ENCODE measurements at places on chromosomes 2 and 18.
A peak's percentile ranks its signal among the peaks of the same experiment; 100 is the strongest.

GRCh38 chr2:239756790-239757760 is 268.1 kb downstream of the NDUFA10 start:
- no peak for DNase-seq

DNA sequence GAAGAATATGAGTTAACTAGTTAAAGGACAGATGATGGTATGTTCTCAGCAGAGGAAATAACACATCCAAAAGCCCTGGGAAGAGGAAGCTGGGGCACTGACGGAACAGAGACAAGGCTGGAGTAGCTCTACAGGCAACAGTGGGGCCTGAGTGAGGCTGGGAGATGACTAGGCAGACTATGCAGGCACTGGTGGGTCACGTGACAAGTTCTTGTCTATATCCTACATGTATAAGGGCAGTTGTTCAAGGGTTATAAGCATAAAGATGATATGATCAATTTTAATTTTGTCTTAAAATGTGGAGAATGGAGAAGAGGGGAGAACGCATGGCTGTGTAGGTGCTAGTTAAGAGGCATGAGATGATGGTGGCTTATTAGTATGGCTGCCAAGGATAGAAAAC is 68.6 kb downstream of the KCNS3 start:
- no peak for DNase-seq

- DNase-seq, result no peak
These were observed 161.9 kb upstream of the SKOR2 start for GRCh38 chr18:47413327-47413726.

DNA sequence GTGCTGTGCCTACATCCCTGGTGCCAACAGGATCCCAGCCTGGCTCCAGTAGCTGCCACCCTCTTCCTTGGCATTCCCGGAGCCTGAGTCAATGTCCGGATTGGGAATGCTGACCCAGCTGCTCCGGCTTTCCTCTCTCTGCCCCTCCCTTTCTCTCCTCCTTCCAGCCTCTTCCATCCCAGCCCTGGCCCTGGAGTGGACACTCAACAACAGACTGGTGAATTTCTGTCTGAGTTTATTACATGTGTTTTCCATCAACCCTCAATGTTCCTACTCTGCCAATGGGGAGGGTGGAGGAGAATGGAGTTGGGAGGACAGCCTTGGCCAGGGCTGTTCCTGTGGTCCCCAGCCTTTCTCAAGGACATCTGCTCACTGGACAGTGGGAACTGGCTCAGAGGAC is 917 bp upstream of the PRKAG3 start:
- DNase-seq, result no peak

GRCh38 chr2:241983571-241984270 is 114.2 kb downstream of the RTP5 start:
- DNase-seq, result no peak

DNA sequence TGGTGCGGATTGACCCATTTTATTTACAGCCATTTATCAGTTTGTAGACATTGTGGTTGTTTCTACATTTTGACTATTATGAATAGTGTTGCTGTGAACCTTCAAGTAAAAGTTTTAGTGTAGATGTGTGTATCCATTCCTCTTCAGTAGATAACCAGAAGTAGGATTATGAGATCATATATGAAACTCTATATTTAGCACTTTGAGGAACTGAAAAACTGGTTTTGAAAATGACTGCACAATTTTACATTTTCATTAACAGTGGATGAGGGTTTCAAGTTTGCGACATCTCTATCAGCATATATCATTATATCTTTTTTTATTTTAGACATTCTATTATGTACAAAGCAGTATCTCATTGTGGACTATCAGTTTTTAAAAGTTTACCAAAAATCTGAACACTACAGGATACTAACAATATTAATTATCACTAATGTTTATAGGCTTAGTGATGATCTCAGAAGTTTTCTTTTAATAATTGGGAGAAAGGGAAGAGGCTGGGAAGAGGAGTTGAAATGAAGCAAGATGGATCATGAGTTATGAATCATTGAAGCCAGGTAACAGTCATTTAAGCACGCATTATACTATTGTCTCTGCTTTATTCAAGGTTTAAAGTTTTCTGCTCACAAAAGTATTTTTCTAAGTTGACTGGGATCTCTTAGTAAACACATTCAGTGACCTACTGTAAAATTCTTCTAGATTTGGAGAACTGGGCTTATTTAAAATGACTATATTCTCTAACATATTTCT is 329.0 kb upstream of the LRATD1 start:
- no peak for DNase-seq

DNA sequence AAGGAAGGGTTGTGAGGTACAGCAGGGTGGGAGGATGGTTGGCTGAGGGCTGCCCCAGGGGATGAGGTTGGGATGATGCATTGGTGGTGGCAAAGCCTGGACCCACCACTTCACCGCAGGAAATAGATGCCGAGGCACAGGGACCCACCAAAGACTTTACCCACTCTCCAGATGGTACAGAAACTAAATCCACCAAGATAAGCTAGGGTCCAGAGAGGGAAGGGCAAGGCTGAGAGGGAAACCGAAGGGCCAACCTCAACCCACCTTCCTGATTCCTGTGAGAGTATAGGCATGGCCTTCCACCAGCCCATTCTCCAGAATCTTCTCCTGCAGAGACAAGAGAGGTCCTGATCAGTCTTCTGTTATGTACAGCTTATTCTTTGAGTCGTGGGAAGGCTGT is 18.1 kb downstream of the CAPN14 start:
- no peak for DNase-seq

DNA sequence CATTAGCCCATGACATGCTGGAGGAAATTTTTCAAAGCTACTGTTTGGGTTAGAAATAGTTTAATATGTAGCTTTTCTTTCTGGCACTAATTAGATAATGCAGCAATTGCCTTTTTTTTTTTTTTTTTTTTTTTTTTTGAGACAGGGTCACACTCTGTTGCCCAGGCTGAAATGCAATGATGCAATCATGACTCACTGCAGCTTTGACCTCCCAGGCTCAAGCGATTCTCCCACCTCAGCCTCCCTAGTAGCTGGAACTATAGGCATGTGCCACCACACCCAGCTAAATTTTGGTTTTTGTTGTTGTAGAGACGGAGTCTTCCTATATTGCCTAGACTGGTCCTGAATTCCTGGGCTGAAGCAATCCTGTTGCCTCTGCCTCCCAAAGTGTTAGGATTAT is 136.2 kb downstream of the SP100 start:
- DNase-seq, result no peak

- DNase-seq, result no peak
These were observed 158.2 kb downstream of the STK39 start for GRCh38 chr2:168089200-168089599.

DNA sequence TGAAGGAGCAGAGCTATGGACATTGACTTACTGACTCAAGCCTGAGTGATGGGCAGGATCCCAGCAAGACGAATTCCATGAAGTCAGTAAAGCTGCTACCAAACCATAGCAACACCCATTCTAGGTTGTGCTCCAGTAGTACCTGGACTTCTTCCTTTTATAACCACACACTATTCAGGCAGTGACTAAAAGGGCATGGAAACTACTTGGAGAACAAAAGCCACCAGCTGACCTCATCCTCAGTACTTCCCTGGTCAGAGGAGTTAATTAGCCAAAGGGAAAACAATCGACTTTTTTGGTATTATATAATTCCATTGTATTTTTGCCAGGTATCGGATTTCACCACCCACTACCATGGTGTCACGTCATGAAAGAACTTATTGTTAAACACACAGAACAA is 237.1 kb downstream of the TTC32 start:
- DNase-seq, result no peak

DNA sequence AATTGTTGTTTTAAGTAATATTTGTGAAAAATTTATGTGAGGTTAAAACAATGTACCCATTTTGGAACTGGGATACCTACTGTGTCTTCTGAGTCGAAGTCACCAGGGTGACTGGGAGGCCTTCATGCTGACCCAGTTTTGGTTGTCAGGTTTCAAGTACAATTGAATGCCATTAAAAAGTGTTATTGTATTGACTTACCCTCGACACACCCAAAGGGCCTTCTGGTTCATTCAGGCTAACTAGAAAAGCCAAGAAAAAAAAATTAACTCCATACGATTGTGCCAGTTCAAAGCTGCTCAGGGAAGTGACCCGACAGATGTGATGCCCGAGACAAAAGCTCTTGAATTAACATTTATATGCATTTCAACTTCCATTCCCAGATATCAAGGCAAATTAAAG is 190.0 kb downstream of the ST6GAL2 start:
- DNase-seq, result no peak

- DNase-seq, result no peak
These were observed 88.1 kb upstream of the KLF7 start for GRCh38 chr2:207253666-207254345.

GRCh38 chr2:10765461-10765860 is 44.0 kb downstream of the ATP6V1C2 start:
- no peak for DNase-seq

DNA sequence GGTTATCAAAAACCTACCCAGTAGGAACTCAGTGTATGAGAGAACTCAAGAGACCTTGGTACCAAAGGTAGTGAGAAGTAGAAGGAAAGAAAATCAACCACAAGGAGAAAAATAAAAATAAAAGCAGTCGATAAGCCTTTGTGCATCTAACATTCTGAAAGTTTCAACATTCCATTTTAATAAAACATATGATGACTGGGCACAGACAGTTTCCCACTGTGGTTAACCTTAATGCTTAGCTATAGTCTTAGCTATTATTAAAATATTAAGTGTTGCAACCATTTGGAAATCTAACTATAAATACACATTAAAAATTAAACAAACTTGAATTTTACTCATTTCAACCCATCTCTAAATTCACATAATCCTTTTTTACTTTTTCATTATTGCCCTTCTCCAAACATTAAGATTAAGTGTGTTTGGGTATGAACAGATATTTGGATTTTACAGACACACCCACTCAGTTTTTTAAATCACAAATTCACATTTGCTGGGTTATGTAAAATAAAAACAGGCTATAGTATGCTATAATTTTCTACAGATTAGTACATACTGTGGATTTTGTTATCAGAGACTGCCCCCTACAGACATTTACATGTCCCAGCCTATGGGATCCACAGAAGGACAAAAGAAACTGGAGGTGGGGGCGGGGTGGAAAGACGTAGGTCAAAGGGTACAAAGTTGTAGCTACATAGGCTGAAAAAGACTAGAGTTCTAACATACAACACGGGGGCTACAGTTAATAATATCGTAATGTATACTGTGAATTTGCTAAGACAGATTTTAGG is 32.8 kb downstream of the SRBD1 start:
- DNase-seq, result peak; percentile 36

DNA sequence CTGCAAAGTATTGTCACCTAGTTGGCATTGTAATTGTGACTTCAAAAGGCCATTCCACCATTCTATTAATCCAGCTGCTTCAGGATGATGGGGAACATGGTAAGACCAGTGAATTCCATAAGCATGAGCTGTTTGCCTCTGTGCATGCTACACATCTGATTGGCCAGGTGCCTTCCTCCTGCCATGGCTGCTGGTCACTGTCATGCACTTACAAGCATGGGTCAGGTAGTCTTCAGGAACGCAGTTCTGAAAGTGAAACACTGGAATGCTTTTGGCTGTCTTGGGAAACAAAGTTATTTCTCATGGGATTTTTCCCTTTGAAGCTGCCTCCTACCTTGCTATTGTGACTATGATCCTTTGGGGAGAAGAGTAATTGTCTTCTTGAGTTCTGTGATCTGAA is 267.6 kb downstream of the GBX2 start:
- no peak for DNase-seq

DNA sequence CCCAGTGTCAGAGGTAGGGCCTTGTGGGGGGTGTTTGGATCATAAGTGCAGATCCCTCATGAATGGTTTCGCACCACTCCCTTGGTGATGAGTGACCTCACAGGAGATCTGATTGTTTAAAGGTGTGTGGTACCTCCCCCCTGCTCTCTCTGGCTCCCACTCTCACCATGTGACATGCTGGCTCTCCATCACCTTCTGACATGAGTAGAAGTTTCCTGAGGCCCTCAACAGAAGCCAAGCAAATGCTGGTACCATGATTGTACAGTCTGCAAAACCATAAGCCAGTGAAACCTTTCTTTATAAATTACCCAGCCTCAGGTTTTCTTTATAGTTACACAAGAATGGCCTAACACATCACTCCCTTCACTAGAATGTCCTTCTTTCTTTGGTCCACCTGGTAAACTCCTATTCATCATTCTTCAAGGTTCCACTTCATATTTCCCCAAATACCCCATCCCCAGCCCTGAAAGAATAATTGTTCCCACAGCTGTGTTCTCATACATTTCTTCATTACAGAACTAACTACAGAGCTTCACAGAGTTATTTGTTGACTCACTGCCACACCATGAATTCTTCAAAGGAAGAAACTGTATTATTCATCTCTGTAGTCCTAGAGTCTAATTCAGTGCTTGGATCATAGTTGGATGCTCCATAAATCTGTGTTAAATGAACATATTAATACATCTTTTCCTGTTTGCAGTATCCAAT is 81.2 kb upstream of the STK17B start:
- no peak for DNase-seq

DNA sequence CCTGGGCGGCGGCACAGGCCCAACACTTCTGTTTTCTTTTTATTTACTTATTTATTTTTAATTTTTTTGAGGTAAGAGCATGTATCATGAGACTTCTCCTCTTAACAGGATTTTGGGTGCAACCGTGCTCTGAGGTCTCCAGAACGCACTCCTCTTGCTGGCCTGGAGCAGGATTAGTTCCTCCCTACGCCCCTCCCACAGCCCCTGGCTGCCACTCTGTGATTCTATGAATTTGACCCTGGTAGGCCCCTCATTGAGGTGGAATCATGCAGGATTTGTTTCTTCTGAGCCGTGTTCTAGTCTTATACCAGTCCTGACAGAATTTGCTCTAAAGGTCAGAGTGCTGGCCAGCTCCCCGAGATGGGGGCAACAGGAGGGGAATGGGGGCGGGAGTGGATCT is 106.5 kb upstream of the HS6ST1 start:
- no peak for DNase-seq

GRCh38 chr18:24263050-24263449 is 124.2 kb downstream of the CABYR start:
- no peak for DNase-seq

DNA sequence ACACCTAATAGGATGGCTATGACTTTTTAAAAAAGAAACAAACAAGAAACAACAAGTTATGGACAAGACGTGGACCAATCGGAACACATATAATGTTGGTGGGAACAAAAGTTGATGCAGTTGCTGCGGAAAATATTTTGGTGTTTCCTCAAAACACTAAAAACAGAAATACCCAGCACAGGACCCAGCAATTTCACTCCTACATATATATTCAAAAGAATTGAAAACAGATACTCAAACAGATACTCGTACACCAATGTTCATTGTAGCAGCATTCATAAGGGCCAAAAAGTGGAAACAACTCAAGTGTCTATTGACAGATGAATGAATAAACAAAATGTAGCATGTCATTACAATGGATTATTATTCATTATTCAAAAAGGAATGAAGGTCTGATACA is 12.1 kb downstream of the CCDC141 start:
- DNase-seq, result no peak

GRCh38 chr18:51135795-51136194 is 61.7 kb downstream of the MEX3C start:
- no peak for DNase-seq

- no peak for DNase-seq
These were observed 19.0 kb downstream of the KRCC1 start for GRCh38 chr2:88036606-88037005.

GRCh38 chr2:45570671-45571334 is 40.3 kb downstream of the SRBD1 start:
- DNase-seq, result no peak

- no peak for DNase-seq
These were observed 45.2 kb upstream of the GLS start for GRCh38 chr2:190835303-190835930.

GRCh38 chr2:215940645-215941184 is 72.6 kb downstream of the MREG start:
- no peak for DNase-seq

All from SHP77 (cell line).